ENCODE measurements at places on chromosomes 1 and 21.

GRCh38 chr1:2646837-2647236 lies 14.0 kb upstream of the MMEL1 start:
- no peak for DNase-seq

GRCh38 chr1:160884579-160884978 lies 401 bp downstream of the ITLN1 start:
- no peak for DNase-seq

- no peak for DNase-seq
Measured at GRCh38 chr1:156860628-156861423, at the start of gene NTRK1. TSS of gene NTRK1 (plus strand) at chr1:156860865. CDS start at chr1:156860935, 70 bp downstream.

GRCh38 chr1:25702101-25702775 lies 85.6 kb downstream of the MAN1C1 start:
- DNase-seq = no peak

- DNase-seq = no peak
Measured at GRCh38 chr1:70504176-70504820, 93.2 kb downstream of the CTH start.

- DNase-seq = no peak
Measured at GRCh38 chr1:186849271-186849671, 20.5 kb downstream of the PLA2G4A start.

DNA sequence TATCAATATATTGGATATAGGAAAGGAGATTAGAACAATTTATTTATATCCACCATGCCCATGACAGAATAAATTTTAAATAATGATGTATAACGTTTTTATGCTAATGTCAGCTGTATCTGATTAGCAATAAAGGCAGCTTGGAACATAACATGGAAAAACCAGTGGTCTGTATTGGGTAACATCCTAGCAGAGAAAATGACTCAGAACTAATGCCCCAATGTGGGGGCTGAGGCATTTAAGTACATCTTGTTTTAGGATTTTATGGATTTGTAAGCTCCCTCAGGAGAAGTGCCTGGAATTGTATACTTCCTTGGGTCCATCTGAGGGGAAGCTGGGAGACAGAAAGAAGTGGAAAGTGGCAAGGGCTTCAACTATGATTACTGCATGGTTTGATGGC lies 82.3 kb downstream of the HMCN1 start:
- DNase-seq = no peak

DNA sequence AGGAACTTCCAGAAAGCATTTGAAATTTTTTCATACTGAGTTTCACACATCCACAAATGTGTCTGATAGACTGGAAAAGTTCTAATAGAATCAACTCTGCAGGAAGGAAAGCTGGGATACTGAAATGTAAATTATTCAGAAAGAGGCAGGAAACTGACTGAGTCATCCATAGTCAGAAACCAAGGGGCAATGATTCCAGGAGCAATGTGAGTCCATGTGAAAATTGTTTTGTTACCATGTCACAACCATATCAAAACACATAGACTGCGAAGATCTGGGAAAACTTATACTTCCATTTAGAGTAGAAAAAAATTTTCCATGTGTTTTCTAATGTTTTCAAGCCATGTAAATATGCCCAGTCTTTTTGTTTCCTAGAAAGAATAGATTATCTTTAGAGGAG lies 142.3 kb upstream of the TMPRSS15 start:
- DNase-seq = no peak

- no peak for DNase-seq
Measured at GRCh38 chr21:31012133-31013089, 25.9 kb downstream of the KRTAP19-8 start.

DNA sequence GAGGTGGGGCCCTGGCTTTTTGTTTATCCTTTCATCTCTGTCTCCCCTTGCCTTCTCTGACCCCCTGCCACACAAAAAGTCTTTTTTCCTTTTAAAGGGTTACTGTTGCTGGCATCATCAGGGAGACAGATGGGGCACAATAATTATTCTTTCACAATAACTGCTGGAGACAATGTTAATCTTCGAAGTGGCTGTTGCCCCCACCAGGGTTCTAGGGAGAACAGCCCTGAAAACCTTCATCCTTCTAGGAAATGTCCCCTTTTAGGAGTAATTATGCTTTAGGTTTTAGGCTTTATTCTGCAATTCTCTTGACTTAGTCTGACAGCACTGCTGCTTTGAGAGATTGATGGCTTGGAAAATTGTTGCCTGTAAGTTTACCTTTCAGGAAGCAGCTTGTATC lies 150.0 kb downstream of the NOS1AP start:
- DNase-seq = no peak

- DNase-seq = no peak
Measured at GRCh38 chr1:174358786-174359453, 88.8 kb upstream of the GPR52 start.

DNA sequence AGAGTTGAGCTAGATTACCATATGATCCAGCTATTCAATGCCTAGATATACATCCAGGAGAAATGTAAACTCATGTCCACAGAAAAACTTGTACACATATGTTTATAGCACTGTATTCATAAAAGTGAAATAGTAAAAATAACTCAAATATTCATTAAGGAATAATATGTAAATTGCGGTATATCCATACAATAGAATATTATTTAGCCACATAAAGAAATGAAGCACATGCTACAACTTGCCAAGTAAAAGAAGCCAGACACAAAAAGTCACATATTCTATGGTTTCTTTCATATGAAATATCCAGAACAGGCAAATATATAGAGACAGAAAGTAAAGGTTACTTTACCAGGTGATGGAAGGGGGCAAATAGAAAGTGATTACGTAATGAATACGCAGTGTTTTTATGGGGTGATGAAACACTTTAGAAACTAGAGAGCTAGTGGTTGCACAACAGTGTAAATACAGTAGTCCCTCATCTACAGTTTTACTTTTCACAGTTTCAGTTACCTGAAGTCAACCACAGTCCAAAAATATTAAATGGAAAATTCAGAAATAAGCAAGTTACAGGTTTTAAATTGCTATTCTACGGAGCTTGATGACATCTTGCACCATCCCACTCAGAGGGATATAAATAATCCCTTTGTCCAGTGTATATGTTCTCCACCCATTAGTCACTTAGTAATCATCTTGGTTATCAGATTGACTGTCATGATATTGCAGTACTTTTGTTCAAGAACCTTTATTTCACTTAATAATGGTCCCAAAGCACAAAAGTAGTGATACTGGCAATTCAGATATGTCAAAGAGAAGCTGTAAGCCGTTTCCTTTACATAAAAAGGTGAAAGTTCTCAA lies 62.3 kb downstream of the ZNF644 start:
- no peak for DNase-seq

- DNase-seq = no peak
Measured at GRCh38 chr1:112196731-112197130, 199.3 kb upstream of the CTTNBP2NL start.

DNA sequence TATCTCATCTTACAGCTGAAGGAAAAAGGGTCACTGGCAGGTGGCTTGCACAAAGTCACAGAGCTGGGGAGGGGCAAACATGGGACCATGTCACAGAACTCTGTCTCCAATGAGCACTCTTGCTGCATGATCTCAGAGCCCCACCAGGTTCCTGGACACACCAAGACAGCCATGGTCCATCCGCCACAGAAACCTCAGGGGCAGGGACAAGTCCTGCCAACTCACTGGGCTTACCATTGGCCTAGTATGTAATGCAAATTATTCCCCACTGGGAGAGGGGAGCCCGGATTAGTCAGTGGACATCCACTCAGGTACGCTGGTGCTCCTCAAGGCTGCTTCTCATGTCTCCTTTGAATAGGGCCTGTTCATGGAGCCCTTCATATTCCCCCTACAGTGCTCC lies 14.2 kb downstream of the S100A7A start:
- DNase-seq = no peak

DNA sequence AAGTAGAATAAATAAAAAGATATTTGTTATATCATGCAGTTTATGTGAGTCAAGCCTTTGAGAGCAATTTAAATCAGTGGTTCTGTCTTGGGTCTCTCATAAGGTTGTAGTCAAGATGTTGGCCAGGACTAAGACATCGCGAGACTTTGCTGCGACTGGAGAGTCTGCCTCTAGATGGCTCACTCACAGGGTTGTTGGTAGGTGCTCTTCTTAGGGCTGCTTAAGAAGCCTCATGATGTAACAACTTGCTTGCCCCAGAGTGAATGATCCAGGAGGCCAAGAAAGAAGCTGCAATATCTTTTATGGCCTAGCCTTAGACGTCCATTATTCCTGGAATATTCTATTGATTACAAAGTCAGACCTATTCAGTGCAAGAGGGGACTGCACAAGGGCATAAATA lies 73.1 kb upstream of the CACHD1 start:
- no peak for DNase-seq

DNA sequence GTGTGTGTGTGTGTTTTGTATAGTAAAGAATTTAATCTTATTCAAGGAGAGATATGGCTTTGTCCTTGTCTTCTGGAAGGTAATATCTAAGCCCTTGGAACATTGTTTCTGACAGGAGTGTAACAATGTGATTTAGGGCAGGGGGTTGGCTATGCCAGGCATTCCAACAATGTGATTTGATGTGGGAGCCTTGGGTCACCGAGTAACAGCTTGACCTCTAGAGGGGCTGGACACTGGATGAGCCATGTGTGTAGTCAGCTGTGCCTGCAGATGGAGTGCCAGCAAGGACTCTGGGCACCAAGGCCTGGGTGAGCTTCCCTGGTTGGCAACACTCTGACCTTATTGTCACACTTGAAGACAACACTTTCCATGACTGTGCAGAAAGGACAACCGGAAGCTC lies 336.1 kb upstream of the ZP4 start:
- no peak for DNase-seq

GRCh38 chr21:39037807-39038405 lies 145.3 kb downstream of the PSMG1 start:
- no peak for DNase-seq

- DNase-seq = no peak
Measured at GRCh38 chr1:154463512-154463990, 38.5 kb upstream of the TDRD10 start.

- no peak for DNase-seq
Measured at GRCh38 chr1:223622132-223622842, 43.2 kb downstream of the CAPN8 start.

- no peak for DNase-seq
Measured at GRCh38 chr21:16069178-16070112, 339.7 kb downstream of the USP25 start.

- DNase-seq = no peak
Measured at GRCh38 chr1:152514715-152515433, 592 bp downstream of the CRCT1 start.

- DNase-seq = no peak
Measured at GRCh38 chr1:9510130-9510529, 29.1 kb upstream of the SLC25A33 start.

DNA sequence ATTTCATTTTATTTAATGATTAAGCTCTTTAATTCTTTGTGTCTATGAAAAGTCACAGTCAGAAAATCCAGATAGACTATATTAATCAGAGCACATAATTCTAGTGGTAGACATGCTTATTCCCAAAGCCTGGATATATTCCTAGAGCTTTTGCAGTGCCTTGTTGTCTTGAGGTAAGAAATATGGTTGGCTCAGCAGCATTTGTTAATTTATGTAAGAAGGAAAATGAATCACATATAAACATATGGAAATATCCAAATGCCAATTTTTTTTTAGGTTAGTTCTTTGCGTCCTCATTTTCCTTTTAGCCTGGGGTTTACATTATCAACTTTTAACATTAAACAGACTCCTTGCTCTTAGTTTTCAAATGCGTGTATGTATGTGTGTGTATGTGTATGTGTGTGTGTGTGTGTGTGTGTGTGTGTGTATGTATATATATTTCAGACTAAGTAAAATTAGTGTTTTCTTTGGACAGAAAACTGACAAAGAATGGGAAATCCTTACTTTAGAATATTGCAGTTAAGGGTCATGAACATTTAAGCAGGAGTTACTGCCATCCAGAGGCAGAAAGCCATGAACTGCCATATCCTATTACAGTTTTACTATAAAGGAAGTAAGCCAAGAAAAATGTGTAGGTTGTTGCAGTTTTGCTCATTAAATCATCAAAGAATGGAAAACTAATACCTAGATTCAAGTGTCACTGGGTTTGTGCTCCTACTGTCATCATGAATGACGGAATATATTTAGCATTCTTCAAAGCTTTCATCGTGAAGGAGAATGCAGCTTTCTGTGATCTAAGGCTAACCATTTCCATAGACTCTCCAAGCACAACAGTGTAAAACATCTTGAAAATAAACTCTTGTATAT lies 477.1 kb upstream of the NR5A2 start:
- no peak for DNase-seq

- DNase-seq = no peak
Measured at GRCh38 chr1:109714661-109715372, 2.8 kb downstream of the GSTM5 start.

DNA sequence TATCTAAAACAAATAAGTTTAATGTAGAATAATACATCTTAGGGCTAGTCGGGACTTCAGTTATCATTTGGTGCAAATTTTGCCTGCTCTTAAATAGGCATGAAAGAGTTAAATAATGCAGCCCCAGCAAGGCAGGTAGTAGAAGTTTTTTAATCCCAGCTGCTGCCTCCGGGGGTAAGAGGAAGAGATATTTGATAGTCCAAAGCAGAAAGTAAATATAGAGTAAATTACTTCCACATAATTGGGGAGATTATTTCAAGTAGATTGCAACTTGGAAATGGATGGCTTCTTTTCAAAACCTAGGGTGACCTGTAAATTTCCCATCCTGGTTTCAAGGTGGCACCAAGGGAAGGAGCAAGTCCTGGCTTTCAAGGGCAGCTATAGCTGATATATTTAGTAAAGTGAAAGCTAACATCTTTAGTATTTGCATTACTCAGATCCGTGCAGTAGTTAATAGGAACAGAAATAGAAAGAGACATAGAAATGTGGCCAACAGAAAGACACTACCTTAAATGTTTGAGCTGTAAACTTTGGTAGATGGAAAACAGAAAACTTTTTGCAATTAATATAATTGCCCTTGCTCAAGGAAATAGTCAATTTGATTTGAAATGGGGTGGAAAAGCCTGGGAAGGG lies 109.1 kb downstream of the LMO4 start:
- DNase-seq = no peak

- no peak for DNase-seq
Measured at GRCh38 chr1:220164116-220164515, 70.2 kb downstream of the IARS2 start.

DNA sequence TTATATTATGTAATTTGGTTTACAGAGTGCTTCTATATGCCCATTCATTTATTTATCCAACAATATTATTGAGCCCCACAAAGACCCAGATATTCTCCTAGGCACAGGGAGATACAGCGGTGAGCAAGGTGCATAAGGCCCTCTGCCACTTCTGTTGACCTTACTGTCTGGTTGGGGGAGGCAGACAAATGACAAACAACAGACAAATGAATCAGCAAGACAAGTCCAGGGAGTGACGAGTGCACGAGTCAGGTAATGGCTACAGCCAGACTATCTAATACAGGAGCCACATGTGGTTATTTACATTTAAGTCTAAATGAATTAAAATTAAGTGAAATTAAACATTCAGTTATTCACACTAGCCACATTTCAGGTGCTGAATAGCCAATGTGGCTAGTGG lies 22.0 kb upstream of the BCAR3 start:
- no peak for DNase-seq

DNA sequence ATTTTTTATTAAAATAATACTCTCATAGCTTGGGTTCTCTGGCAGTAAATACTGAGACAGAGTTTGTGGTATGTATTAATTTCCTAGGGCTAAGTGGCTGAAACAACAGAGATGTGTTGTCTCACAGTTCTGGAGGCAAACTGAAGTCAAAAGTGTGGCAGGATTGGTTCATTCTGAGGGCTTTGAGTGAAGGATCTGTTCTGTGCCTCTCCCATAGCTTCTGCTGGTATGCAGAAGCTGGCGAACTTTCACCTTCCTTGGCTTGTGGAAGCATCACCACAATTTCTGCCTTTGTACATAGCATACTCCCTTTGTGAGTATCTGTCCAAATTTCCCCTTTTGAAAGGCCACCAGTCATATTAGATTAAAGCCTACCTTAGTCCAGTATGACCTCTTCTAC lies 21.0 kb downstream of the RNPC3 start:
- DNase-seq = no peak

Measured in anterior cingulate cortex (tissue), 58 donors.